Small intestine (tissue), 16 donors: ENCODE measurements at places on chromosomes 12 and 14. TPM values are rescaled to one million over a fixed set of nuclear protein-coding genes. Genes with fewer than 3 reads are reported as not detected.
A peak's percentile ranks its signal among the peaks of the same experiment; 100 is the strongest.

GRCh38 chr12:94754653-94755052, 104.3 kb upstream of the TMCC3 start:
- H3K27me3 ChIP-seq: peaks cover 2% of the 10 kb centered on the region
- H3K4me1 ChIP-seq: no peaks in the 10 kb centered on the region
- H3K27ac ChIP-seq: no peak overlapping the region
- DNase-seq: no peak
- no peak overlapping the region for H3K4me3 ChIP-seq

DNA sequence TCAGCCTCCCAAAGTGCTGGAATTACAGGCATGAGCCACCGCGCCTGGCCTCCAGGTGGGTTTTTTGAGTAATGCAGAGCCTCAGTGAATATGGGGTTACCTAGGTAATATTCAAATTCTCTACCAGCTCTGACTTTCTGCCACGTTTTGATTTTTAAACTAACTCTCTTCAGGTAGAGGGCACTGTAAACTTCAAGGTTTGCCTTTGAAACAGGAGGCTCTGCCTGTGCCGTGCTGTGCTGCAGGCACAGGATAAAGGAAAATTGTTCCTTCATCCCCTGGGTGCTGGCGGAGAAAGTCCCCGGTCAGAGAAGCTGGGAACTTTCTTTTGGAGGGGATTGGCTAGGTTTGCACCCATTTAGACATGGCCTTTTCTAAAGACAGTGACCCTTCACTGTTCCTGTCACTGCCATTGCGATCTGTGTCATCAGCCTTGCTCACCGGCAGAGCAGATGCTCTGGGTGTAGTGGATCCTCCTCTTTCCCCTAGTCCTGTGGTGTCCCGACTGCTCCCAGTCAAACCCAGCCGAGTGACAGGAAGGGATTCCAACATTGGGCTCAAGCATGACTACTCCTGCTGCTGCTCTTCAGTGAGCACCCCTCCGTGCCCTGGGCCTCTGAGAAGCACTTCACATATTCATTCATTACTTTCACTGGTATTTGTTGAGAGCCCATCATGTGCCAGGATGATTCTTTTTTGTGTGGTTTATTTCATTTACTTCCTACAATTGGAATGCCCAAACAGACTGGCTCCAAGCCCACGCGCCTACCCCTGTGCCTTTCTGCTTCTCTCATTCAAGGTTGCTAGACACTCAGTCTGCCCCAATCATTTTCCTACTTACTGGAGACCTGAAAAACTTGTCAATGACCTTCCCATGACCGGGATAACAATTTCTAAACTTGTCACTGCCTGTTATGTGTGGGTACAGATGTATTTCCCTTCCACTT, 103.6 kb downstream of the TMEM30B start:
- no peak overlapping the region for H3K4me3 ChIP-seq
- no peaks in the 10 kb centered on the region for H3K4me1 ChIP-seq
- no peak overlapping the region for H3K27ac ChIP-seq
- no peaks in the 10 kb centered on the region for H3K27me3 ChIP-seq
- no peak for DNase-seq
- H3K36me3 ChIP-seq: no peaks in the 10 kb centered on the region

DNA sequence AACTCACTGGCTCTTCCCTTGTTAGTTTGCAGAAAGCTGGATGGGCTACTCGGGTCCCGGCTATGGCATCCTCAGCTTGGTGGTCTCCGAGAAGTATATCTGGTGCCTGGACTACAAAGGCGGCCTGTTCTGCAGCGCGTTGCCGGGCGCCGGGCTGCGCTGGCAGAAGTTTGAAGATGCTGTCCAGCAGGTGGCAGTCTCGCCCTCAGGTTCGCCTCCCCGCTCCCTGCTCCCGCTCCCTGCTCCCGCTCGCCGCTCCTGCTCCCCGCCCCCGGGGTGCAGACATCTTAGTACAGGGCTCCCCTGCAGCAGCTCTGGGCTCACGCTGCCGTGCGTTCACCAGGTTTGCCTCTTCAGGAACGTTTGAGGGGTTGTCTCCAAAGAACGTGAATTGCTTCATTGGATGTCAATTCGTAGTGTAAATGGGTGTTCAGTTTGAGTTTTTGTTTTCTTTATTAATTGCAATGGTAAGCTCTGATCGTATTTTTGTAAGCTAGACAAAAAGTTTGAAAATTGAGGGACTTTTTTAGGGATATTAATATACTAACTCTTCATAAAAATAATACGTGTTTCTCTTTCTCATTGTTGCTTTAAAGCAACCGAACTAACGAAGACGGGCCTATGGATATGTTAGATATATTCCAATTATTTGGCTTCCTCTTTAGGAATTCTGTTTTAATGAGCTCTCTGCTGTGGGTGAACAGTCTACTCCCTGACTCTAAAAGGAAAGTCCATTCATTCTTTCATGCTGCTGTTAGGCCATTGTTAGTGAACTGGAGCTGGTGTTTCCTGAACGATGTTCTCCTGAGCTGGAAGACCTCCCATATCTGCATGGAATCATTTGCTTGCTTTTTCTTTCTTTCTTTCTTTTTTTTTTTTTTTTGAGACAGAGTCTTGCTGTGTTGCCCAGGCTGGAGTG, 71.3 kb downstream of the ANKRD9 start:
- no peak overlapping the region for H3K4me3 ChIP-seq
- H3K27ac ChIP-seq: peak overlapping the region; percentile 34
- peaks cover 22% of the 10 kb centered on the region for H3K4me1 ChIP-seq
- no peaks in the 10 kb centered on the region for H3K36me3 ChIP-seq
- DNase-seq: peak; percentile 94

The ZNF84 gene
- polyA plus RNA-seq: 5.6 TPM

The TXNDC16 gene
- polyA plus RNA-seq: 0.89 TPM

- no peaks in the 10 kb centered on the region for H3K4me1 ChIP-seq
- H3K36me3 ChIP-seq: peaks cover 6% of the 10 kb centered on the region
- no peak for DNase-seq
- H3K4me3 ChIP-seq: no peak overlapping the region
- no peaks in the 10 kb centered on the region for H3K27me3 ChIP-seq
- no peak overlapping the region for H3K27ac ChIP-seq
Observed at GRCh38 chr14:54425537-54426274, 15.5 kb downstream of the CNIH1 start.

DNA sequence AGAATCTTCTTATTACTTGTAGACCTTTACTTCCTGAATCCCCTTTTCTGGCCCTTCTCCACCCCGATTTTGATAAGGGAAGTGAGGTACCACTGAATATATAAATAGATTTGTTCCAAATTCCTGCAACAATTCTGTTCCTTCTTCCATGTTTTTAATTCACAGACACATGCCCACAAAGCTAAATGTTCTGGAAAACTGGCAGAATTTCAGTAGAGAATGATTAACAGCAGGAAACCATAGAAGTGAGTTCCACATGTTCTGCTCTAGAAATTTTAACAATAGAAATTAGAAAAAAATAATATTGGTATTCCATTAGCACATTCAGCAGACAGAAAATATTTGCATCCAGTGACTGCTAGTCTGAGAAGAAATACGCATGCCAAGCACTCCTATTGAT, 139.6 kb downstream of the SLC2A13 start:
- DNase-seq: no peak
- no peaks in the 10 kb centered on the region for H3K36me3 ChIP-seq
- H3K4me3 ChIP-seq: no peak overlapping the region
- no peaks in the 10 kb centered on the region for H3K4me1 ChIP-seq
- no peak overlapping the region for H3K27ac ChIP-seq

DNA sequence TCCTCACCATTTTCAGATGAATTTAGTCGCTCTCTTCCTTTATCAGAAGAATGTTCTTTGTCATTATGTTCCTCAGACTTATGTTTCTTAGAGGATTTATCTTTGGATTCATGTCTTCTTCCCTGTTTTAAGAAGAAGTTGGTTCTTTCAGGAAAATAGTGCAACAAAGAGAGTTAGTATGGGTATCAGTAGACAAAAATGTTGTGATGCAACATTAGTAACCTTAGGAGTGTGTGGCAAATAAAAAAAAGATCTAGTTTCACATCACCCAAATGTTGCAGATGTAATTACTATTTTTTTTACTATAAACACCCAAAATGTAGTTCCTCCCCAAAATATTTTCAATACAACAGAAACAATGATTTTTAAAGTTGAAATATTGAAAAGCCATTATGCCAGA, 7.8 kb downstream of the RSRC2 start:
- H3K27ac ChIP-seq: no peak overlapping the region
- no peak overlapping the region for H3K4me3 ChIP-seq
- no peak for DNase-seq
- peaks cover 6% of the 10 kb centered on the region for H3K4me1 ChIP-seq
- peaks cover 33% of the 10 kb centered on the region for H3K36me3 ChIP-seq

GRCh38 chr12:39127401-39127800, 222.0 kb upstream of the CPNE8 start:
- no peak overlapping the region for H3K27ac ChIP-seq
- H3K36me3 ChIP-seq: no peaks in the 10 kb centered on the region
- peak; percentile 35 for DNase-seq
- no peaks in the 10 kb centered on the region for H3K27me3 ChIP-seq
- no peaks in the 10 kb centered on the region for H3K4me1 ChIP-seq

DNA sequence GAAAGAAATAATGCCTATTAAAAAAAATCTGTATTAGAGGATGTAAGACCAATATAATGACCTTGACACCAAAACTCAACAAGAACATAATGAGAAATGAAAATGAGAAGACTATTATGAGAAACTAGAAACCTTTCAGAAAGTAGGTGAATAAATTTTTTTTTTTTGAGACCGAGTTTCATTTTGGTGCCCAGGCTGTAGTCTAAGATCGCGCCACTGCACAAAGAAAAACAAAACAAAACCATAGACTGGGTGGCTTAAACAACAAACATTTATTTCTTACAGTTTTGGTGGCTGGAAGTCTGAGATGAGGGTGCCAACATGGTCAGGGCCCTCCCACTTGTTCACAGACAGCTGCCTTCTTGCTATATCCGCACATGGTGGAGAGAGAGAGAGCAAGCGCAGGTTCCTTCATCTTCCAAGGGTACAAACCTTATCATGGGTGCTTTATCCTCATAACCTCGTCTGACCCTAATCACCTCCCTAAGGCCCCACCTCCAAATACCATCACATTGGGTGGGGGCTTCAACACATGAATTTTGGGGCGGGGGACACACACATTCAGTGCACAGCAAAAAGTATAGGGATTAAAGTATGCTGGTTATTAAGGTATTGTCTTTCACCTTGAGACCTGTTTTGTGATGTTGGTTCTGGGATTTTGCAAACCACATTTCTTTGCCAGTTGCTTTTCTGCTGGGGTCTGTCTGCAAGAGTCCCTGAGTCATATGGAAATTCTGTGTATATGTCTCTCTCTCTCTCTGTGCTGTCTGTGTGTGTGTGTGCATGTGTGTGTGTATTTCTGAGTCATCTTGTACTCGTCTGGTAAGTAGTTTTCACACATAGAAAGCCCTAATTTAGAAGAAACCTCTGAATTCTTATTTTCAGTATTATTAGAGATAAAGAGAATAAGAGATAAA, 26.2 kb downstream of the ZCRB1 start:
- H3K36me3 ChIP-seq: no peaks in the 10 kb centered on the region
- H3K4me3 ChIP-seq: no peak overlapping the region
- no peaks in the 10 kb centered on the region for H3K4me1 ChIP-seq
- DNase-seq: no peak
- H3K27ac ChIP-seq: no peak overlapping the region
- H3K27me3 ChIP-seq: no peaks in the 10 kb centered on the region

The JPH4 gene
- polyA plus RNA-seq: 0.43 TPM

The BRMS1L gene
- 4.6 TPM for polyA plus RNA-seq

The ZNF891 gene
- 0.22 TPM for polyA plus RNA-seq
